NK-92 treated with Interleukin-12 subunit alpha and Interleukin-12 subunit beta, amount 100 ng/mL, for 24 hours (cell line): ENCODE measurements at places on chromosomes 6 and 20.
A peak's percentile ranks its signal among the peaks of the same experiment; 100 is the strongest.

GRCh38 chr6:27154696-27155095 is 92.8 kb upstream of the PRSS16 start:
- no peak for DNase-seq

DNA sequence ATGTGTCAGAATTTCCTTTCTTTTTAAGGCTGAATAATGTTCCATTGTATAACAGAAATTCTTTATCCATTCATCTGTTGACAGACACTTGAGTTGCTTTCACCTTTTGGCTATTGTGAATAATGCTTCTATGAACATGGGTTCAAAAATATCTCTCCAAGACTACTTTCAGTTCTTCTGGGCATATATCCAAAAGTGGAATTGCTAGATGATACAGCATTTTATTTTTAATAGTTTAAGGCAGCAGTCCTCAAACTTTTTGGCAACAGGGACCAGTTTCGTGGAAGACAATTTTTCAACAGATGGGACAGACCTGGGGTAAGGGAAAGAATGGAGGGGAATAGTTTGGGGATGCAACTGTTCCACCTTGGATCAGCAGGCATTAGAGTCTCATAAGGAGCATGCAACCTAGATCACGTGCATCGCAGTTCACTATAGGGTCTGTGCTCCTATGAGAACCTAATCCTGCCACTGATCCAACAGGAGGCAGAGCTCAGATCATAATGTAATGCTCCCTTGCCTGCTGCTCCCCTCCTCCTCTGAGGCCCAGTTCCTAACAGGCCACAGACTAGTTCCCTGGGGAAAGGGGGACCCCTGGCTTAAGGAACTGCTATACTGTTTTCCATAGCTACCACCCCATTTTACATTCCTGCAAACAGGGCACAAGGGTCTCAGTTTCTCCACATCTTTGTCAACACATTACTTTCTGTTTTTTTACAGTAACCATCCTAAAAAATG is 239.9 kb upstream of the RNF217 start:
- no peak for DNase-seq

- DNase-seq = no peak
Measured at GRCh38 chr20:50286174-50286511, 95.5 kb downstream of the CEBPB start.

- no peak for DNase-seq
Measured at GRCh38 chr20:44970243-44970757, 4.0 kb downstream of the STK4 start.

DNA sequence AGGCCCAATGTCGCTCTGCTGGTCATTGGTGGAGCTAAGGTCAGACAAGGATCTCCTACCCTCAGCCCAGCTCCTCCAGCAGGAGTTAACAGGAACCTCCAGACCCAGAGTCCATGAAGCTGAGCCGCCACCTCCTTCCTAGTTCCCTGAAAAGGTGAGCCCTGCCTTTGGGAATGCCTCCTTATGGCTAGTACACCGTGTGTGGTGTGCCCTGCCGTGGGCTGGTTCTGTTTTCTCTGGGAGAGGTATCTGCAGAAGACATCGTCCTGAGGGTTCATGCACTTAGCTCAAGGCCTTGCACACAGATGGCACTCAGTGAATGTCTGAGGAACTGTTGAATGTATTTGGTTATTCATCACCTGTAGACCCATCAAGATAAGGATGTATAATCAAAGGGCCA is 15.3 kb downstream of the BANF2 start:
- no peak for DNase-seq

DNA sequence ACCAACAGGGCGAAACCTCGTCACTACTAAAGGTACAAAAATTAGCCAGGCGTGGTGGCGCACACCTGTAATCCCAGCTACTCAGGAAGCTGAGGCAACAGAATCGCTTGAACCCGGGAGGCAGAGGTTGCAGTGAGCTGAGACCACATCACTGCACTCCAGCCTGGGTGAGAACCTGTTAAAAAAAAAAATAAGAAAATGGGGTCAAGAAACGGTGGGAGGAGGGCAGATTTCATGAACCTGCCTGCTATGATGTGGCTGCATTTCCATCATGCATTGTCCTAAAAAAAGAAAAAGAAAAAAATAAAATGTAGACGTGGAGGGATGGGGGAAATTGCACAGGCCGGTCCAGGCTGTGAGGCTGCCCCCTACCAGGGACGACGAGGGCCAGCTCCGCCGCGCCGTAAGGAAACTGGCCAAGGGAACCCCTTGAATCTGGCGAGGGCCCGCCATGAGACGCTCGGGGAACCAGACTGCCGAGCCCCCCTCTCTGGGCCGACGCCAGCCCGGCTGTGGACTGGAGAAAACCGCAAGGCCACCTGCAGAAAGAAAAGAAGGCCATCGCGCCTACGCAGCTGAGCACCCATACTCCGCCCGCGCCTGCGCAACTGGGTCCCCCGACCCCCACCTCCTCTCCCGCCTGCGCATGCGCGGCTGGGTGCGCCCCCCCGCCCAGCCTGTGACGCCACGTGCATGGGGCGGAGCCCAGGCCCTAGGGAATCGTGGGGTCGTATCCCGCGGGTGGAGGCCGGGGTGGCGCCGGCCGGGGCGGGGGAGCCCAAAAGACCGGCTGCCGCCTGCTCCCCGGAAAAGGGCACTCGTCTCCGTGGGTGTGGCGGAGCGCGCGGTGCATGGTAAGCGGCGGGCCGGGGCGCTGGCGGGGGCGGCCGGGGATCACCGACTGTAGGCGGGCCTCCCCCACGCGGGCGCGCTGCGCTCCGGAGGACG is at the start of gene ENTPD6:
ENTPD6 (plus strand) TSS at position 699 of the 948 bp plus-strand sequence. CDS start 10,825 bp downstream, outside the sequence.
- DNase-seq = peak; percentile 84

- no peak for DNase-seq
Measured at GRCh38 chr6:153092082-153093013, 38.7 kb downstream of the RGS17 start.

GRCh38 chr6:158660333-158660754 is 10.5 kb downstream of the SYTL3 start:
- no peak for DNase-seq

GRCh38 chr6:118419448-118420394 is 128.4 kb upstream of the PLN start:
- no peak for DNase-seq

- DNase-seq = no peak
Measured at GRCh38 chr20:57680934-57681914, 28.6 kb downstream of the PMEPA1 start.

DNA sequence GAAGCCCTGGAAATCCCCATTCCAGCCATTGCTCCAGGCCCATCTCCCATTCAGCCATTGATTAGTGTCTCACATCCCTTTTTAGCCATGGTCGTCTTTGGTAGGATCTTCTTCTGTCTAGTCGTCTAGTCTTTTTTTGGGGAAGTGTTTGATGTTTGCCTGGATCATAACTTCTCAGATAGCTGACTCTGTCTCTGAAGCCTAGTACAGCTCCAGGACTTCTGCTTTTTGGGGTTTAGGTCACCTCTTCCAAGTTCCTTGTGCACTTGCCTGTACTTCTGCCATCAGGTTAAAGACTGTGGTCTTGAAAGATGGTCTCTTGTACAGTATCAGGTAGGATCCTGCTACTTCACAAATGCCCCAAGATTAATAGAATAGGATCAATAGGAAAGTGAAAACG is 553.5 kb downstream of the PKHD1 start:
- DNase-seq = no peak

- no peak for DNase-seq
Measured at GRCh38 chr20:9415426-9415825, 99.0 kb upstream of the LAMP5 start.

DNA sequence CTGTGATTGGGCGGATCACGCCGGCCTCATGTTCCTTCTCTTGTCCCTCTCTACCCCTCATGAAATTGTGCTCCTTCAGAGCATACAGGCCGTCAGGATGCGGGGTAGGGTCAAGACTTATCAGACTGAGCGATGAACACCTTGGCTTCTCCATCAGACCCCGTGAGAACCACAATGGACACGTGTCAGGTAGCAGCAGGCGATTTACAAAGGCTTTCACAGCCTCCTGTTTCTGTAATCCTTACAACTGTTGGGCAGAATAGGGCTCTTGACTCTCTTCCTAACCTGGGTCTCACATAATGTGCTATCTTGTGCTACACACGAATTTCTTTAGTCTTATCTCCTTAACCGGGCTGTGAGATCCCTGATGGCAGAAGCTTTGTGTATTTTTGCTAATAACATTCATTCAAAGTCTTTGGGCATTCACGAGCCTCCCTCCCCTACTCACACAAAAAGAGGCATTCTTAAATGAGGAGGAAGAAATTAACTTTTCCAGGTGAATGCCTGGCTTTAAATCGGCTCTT is 122.9 kb upstream of the SLC22A23 start:
- no peak for DNase-seq

DNA sequence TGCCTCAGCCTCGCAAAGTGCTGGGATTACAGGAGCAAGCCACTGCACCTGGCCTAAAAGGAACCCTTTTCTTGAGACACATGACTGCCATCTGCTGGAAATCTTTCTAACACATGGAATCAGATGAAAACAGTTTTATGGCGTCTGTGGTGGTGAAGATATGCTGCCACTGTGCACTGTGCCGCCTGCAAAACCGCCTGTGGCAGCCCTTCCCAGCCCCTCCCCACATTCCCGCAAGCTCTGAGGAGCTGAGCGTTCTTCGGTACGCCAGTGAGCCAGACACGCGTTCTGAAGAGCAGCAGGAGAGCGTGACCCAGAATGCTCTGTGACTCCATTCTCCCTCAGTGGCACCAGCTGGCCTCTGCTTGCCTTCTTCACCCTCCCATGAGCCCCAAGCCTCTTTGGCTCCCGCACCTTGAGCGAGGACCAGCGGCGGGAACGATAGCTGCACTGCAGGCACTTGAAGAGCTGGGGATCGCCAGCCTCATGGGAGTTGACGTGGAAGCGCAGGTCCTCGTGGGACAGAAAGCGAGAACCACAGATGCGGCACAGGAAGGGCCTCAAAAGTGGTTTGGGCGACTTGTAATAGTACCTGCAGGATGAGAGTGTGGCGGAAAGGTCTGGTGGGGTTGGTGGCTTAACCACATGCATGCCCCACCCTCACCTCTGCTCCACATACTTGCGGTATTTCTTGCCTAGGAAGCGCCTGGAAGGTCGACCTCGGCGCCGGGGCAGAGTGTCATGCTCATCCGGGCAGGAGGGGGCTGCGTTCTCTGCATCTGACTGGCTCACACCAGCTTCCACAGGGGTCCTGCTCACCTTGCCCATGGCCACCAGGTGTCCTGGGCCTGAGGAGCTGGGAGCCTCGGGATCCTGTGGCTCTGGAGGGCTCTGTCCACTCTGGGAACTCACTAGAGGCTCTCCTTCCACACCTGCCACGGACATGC is 8.7 kb downstream of the ZNF335 start:
- no peak for DNase-seq

DNA sequence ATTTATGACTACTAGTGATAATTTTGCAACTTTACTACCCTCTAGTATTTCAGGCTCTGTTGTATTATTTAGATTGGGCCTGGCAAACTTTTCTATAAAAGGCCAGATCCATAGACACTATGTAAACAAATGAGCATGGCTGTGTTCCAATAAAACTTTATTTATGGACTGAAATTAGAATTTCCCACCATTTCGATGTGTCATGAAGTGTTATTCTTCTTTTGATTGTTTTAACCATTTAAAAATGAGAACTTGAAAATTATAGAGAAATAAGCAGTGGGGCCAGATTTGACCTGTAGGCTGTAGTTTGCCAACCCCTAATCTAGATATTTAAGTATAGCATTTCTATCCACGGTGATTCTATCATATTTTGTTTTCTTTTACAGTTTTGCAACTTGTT is 61.5 kb upstream of the TFB1M start:
- DNase-seq = no peak

DNA sequence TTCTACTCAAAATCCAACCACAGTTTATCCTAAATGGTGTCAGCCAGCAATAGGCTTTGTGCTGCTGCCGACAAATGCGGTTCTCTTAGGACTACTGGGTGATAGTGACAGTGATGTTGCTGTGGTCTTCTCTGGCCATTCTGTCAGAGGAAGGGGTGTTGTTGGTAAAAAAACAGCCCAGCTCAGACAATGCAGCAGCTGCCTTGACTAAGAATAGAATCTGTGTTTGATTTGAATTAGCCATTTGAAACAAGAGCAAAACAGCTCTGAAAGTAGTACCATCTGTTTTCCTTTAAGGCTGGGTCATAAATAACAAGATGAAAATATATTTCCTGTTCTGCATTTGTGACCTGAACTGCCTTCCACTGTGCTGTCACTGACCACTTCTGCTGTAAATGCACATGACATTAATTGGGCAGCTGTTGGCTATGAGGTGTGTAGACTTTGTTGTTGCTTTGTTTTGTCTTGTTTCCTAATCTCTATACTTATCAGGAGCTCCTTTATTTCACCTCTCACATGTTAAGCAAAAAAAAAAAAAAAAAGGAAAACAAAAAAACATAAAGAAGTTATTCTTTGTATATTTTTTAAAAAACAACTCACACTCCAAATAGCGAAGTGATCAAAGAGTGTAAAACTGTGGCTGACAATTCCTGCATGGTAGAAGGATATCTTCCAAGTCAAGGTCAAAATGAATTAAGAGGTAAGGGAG is 497.8 kb upstream of the ARID1B start:
- DNase-seq = no peak

DNA sequence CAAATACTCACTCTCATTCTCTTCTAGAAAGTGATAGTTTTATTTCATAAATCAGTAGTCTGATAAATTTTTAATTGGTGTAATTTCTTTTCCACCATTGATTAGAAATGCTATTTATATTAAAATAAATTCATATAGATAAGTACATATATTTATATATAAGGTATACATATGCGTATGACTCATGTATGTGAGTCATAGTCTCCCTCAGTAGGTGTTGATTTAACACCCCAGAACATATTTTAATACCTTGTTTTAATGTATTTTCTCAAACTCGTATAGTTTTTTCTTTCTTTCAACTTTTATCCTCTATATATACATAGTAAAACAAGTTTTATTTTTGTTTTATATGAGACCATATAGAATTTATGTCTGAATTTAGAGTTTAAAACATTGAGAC is 130.4 kb downstream of the PLG start:
- no peak for DNase-seq

DNA sequence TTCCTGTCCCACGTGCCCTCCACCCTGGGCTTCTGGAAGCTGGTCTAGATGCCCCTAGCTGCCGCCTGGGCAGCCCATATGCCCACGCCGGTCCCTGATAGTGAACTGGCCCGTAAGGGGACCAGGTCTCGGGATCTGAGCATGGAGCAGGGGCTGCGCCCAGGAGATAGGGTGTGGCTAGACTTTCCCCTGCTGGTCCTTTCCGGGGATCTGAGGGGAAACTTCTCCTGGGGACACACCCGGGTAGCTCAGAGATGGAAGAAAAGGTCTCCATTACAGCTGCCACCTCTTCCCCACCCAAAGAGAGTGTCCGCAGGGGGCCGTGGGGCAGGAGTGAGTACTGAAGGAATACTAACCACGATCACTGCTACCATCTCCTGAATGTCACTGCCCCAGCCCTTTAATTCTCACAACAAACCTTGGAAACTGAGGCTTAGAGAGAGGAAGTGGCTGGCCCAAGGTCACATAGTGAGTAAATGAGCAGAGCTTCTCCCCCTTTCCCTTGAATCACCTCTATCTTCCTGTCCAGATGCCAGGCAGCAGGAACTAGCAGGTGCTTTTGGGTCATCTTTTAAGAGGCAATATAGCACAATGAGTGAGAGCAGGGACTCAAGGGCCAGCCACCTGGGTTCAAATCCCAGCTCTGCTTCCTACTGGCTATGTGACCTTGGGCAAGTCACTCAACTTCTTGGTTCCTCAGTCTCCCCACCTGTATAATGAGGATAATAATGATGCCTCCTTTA is 11.8 kb upstream of the CCN5 start:
- no peak for DNase-seq

GRCh38 chr6:85418059-85418458 is 31.8 kb upstream of the NT5E start:
- DNase-seq = no peak

- DNase-seq = no peak
Measured at GRCh38 chr6:33981861-33982260, 164.0 kb downstream of the GRM4 start.
